ENCODE measurements at places on chromosomes 6 and 20.

DNA sequence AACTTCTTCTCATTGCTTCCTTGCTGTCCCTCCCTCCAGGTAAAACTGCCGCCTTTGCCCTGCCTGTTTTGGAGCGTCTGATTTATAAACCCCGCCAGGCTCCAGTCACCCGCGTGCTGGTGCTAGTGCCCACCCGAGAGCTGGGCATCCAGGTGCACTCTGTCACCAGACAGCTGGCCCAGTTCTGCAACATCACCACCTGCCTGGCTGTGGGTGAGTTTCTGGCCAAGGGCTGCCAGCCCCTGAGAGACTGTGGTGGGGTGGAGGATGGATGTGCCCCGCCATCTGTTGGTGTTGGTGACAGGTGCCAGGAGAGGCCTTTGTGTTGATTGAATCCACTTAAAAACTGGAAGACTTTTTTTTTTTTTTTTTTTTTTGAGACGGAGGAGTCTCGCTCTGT, 9.5 kb downstream of the DDX27 start:
- no peak overlapping the region for H3K4me3 ChIP-seq
- H3K4me1 ChIP-seq: peaks cover 18% of the 10 kb centered on the region
- H3K27me3 ChIP-seq: no peaks in the 10 kb centered on the region
- no peak overlapping the region for H3K27ac ChIP-seq
- H3K36me3 ChIP-seq: peaks cover 53% of the 10 kb centered on the region

DNA sequence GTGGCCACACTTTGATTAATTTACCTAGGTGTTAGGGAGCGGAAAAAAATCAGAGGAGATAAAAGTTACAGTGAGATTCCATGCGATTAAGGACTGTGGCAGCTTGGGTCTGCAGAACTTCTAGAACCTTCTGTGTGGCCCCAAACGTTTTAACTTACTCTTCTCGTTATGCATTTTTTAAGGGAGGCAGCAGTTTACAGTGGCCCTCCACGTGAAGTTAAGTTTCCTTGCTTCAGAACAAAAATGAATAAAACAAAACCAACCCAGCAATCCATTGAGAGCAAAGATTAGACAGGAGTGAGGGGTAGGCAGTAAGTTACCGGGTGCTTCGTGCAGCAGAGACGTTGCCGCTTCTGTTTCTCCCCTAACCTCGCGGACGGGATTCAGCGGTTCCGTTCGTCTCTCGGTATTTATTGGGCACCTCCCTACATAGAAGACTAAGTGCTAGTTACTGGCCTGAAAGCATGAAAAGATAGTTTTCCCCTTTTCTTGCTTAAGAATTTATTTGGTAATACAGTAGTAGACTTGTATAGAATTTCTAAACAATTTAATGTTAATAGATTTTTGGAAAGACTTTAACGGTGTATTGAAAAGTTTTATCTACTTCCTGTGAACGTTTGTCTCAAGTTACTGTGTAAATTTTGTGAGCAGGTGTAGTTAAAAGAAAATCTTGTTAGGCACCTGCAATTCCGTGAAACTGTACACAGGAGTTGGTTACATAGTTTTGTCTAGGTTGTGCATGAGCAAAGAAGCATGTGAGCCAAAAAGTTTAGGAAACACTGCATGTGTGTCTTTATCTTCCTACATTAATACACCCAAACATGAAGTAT, 1.1 kb downstream of the BAG2 start:
- no peaks in the 10 kb centered on the region for H3K36me3 ChIP-seq
- DNase-seq: no peak
- H3K4me3 ChIP-seq: peak overlapping the region; percentile 74
- H3K27ac ChIP-seq: peak overlapping the region; percentile 75
- peaks cover 4% of the 10 kb centered on the region for H3K4me1 ChIP-seq

DNA sequence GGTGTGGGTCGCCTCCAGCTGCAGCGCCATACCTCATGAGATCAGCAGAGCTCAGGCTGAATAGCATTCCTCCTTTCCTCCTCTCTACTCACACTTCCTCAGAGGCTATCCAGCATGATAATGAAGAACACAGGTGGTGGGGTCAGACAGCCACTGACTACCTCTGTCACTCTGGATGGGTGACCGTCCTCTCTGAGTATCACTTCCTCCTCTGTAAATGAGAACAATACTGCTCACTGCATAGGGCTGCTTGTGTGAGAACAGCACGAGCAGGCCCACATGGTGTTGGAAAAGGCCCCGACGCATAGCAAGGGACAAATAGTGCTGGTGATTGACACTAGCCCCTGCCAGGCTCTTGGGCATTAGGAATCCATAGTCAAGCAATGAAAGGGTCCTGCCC, 239.1 kb downstream of the PRKN start:
- H3K36me3 ChIP-seq: no peaks in the 10 kb centered on the region
- no peak overlapping the region for H3K27ac ChIP-seq
- DNase-seq: no peak
- no peaks in the 10 kb centered on the region for H3K4me1 ChIP-seq

DNA sequence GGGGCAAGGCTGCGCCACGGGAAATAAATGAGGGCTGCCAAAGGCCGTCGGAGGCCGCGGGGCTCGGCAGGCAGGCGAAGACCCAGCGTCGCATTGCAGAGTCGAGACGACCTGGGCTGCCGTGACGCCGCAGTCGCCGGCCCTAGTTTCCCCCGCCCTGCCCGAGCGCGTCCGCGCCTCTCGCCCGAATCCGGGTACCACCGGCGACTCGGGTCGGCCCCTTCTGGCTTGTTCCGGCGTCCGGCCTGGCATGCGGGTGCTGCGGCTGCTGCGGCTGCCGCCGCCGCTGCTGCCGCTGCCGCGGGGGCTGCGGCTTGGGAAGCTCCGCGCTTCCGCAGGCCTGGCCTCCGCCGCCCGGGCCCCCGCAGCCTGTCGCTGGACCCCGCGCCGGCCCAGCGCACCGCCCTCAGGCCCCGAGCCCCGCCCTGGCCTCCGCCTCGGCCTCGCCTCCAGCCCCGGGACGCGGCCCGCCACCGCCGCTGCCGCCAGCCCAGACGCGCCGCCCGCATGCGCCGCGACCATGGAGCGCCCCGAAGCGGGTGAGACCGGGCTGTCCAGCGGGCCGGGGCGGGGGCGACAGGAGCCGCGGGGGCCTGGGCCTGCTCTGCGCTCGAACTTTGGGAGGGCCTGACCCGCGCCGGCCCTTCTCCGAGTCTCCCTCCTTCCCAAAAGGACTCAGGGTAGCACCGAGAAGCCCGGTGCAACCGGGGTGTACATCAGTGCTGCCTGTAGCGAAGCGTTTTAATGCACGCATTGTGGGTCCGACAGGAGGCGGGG, at the start of gene AKAP7:
TSS of gene AKAP7 (plus strand) at position 224 of the 777 bp plus-strand sequence. CDS start at position 521, 297 bp downstream.
- peak; percentile 83 for DNase-seq
- peak within 1 kb of the TSS; percentile 78 for H3K4me3 ChIP-seq
- no peaks in the 10 kb centered on the region for H3K27me3 ChIP-seq
- peak within 1 kb of the TSS; percentile 68 for H3K27ac ChIP-seq
- H3K36me3 ChIP-seq: no peaks in the 10 kb centered on the region
- H3K4me1 ChIP-seq: no peaks in the 10 kb centered on the region

DNA sequence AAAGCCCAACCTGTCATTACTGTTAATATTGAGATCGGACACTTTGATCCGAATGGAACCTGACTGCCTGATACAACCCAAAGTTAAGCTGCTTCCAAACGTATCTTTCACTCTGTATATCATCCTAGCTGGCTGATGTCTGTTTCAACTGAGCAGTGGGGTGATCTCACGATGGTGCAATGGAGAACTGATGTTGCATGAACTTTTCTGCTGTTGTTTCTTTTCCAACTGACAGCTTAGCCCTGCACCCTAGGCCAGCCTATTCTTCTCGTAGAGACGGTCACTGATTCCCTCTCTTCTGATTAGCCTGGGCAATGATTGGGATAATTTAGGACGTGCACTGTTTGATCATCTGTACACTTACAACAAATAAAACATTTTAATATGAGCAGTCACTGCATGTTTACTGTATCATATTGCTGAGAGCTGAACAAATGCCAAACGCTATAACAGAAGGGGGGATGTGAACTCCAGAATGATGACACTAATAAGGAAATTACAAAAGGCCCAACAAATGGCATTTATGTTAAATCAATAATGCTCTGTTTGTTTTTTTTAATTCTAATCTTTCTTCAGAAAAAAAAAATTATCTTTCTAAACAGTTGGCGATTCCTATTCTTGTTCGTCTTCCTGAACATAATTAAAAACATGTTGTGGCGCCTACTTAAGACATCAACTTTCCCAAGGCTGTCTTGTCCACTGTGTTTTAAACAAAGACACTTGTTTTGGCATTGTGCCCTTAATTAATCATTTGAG, 184.8 kb downstream of the ZNF217 start:
- H3K27ac ChIP-seq: no peak overlapping the region
- H3K27me3 ChIP-seq: no peaks in the 10 kb centered on the region
- no peaks in the 10 kb centered on the region for H3K36me3 ChIP-seq
- no peaks in the 10 kb centered on the region for H3K4me1 ChIP-seq
- no peak overlapping the region for H3K4me3 ChIP-seq
